ENCODE measurements at places on chromosomes 16 and 17.

DNA sequence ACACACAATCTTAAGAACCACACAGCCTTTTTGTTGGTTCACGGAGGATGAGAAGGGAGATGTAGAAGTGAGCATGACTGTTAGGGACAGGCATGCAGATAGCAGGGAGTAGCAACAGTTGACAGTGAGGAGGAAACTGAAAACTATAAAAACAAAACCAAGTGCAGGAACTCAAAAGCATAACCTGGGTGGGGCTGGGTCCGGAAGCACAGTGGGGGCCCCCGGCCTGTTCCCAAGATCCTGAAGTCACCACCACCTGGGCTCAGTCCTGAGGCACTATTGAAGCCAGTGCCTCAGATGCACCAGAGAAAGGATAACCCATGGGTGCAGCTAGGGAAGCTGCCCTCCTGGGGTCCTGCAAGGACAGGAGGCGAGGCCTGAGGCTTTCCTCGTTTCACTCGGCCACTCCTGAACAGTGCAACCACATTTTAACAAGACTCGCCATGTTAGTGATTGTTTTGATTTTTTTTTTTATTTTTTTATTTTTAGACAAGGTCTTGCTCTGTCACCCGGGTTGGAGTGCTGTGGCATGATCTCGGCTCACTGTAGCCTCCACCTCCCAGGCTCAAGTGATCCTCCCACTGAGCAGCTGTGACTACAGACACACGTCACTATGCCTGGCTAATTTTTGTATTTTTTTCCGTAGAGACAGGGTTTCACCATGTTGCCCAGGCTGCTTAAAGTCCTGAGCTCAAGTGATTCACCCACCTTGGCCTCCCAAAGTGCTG is 27.7 kb upstream of the CBX4 start:
- DNase-seq = no peak

GRCh38 chr17:56505154-56505756 is 88.2 kb upstream of the NOG start:
- no peak for DNase-seq

DNA sequence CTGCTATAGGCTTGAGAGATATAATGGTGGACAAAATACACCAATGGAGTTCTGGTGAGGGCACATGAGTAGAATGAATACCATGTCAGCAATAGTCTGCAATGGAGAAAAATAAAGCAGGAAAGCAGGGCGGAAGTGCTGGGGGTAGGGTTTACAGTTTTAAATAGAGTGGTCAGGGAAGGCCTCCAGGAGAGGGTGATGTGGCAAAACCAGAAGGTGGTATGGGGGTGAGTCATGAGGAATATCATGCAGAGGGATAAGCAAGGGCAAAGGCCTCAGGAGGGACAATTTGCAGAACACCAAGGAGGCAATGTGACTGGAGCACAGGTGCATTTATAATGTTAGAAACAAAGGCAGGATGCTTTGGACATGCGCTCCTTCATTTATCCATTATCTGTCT is 102.0 kb downstream of the ITFG1 start:
- no peak for DNase-seq

DNA sequence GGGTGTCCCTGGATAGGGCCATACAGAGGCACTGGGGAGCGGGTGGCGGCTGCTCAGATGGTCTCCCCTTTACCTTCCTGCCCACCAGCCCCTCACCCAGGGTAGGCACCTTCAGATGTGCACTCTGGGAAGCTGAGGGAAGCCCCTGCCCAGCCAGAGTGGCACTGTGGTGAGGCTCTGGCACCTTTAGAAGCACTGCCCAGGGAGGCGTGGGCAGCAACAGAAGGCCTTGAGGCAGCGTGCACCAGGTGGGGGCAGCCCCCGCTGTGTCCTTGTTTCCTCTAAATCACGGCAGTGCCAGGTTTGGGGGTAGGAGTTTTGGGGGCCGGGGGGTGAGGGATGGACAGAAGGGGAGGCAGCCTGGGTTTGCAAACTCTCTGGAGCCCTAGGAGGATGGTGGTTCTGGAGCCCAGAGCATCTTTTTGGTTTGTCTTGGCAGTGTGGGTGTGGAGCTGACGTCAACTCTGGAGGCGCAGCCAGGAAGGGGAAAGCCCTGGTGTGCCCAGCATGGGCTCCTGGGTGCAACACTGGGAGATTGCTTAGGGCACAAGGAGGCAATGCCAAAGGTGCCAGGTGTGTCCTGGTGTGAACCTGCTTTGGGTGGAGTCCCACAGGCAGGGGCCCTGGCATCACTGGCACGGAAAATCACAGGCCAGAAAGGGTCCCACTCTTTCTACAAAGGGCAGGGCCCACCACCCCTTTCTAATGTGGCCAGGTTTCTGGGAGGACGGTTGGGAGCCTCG is 23.1 kb upstream of the CDC42EP4 start:
- DNase-seq = no peak

DNA sequence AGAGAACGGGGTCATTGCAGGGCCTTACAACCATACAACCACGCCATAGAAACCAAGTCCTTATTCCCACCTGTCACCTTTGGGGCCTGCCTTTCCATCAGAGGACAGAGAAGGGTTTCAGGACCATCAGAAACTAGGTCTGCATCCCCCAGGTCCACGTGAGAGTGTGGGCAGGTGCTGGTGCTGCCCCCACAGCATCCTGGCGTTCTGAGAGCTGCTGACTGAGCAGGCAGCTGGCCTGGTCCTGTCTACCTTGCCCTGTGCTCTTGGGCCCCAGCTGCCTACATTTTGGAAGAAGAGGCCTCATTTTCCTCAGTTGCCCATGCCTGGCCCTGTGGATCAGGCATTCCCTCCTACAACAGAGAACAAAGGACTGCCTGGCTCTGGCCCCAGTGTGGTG is 21.6 kb downstream of the ZNF276 start:
- no peak for DNase-seq

- DNase-seq = no peak
These were observed 75.8 kb downstream of the WNT3 start for GRCh38 chr17:46742565-46743270.

DNA sequence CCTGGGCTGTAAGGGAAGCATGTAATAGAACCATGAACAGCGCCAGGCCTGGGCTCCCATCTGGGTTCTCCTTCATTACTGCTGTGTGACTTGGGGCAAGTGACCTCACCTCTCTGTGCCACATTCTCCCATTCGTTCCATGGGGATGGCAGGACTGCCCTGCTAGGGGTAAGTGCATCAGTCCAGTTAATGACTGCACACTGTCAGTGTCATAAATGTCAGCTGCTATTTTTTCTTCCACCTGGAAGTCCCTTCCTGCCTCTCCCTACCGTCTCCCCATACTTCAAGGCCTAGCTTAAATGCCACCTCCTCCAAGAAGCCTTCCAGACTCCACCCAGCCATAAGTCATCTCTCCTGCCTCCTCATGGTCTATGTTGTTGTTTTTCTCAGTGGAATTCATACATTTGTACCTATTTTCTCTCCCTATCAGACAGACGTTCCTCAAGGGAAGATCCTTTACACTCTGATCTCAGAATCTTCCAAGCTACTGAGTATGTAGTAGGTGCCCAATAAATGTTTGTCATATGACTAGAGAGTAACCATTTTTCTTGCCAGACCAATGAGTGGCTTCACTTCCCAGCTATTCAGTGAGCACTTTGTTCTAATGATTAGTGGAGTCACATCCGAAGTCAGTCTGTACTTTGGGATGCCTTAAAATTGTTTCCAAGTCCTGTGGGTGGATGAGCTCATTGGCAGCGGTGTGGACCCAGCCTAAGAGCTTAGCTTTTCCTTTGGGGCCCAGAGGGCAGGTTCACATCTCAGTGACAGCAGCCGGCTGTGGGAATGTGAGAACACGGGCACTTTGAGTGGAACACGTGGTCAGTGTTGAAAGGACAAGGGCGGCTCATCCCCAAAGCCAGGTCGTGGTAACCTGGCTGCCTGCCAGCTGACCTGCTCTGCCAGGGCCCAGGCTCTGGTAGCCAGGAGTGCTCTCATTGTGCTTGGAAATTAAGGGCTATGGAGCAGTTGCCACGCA is 147.5 kb upstream of the GSE1 start:
- no peak for DNase-seq

GRCh38 chr17:38871247-38872015 is 1.6 kb downstream of the LASP1 start:
- DNase-seq = peak; percentile 58

DNA sequence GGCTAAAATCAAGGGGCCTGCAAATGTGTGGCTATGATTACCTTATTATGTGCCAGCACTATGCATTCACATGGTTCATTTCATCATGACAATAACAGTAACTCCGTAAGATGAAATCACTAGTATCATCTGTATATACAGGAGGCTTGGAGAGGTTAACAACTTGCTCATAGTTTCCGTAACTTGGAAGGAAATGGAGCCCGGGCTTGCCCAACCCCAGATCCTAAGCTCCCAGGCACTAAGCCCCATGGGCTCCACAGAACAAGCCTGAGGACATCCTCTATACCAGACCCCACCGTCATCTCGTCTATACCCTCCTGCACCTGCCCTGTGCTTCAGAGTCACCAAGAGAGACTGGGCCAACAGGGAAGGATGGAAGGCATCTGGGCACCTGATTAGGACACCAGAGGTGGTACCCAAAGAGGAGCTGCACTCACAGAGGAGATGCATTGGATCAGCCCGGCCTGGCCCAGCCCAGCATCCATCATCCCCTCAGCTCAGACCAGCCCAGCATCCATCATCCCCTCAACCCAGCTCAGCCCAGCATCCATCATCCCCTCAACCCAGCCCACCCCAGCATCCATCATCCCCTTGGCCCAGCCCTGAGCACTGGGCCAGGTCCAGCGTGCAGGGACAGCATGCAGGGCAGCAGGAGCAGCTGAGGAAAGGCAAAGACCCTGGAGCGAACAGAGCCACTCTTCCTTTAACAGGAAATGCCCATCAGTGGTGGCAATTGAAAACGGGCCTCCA is 28.5 kb downstream of the NSMCE1 start:
- DNase-seq = no peak

- DNase-seq = no peak
These were observed 226.7 kb downstream of the KATNIP start for GRCh38 chr16:27776556-27777225.

GRCh38 chr17:19311016-19311415 is 51.5 kb downstream of the B9D1 start:
- DNase-seq = no peak

DNA sequence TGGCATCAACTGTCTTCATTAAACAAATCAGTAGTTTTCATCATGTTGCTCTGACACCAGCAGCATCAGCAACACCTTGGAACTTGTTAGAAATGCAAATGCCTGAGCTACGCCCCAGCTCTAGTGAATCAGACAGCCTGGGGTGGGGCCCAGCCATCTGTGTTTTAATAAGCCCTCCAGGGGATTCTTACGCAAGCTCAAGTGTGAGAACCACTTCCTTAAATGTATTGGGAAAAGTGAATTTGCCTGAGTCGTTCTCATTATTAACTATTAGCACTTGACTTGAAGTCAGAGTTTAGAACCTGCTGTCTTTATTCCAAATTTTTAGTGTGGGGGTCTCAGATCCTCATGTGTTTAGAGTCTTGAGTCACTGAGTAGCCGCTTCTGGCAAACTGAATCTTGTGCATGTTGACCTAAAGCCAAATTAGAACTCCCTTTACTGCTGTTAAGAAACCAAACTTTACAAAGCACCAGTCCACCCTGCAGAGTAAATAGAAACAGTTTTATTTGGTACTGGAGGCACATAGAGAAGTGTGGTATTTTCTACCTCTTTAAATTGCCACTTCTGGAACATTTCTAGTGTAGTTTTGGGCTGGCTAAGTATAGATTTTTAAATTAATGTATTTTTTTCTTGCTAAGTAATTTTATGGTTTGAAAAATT is 137.4 kb upstream of the COX10 start:
- no peak for DNase-seq

- no peak for DNase-seq
These were observed 28.5 kb downstream of the MXRA7 start for GRCh38 chr17:76682296-76682695.

DNA sequence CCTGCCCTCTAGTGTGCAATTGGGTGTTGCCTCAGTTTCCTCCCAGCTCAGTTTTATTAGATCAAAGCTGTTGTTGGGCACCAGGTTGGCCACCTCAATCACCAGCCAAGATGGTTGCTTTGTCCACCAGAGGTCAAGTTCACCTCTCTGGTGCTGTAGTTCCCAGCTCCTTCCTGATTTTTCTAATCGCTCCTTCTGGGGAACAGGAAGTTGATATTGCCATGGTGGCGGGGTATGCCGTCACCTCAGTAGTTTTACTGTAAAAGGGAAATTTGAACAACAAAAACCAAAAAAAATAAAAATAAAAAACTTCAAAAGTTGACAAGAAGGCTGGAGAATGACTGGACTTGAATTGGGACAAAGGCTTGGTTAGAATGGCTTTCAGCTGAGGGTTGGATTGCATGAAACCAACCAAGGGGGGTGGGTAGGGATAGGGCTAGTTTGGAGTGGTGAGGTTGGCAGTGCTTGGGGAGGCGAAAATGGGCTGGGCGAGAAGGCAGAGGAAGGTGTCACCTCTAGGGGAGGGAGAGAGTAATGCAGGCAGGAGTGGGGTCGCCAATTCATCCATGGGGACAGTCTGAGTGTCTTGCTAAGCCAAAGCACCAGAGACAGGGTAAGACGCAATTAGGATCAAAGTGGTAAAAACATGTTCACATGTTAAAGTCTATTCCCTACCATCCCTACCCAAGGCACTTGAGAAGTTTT is 6.2 kb downstream of the EFNB3 start:
- no peak for DNase-seq

GRCh38 chr17:32659419-32659842 is 172.6 kb downstream of the CDK5R1 start:
- DNase-seq = peak; percentile 65

- peak; percentile 82 for DNase-seq
These were observed at the start of gene DPH1 for GRCh38 chr17:2029911-2030778. Gene DPH1, plus strand, starts transcription at chr17:2030153. Its CDS starts 17 bp downstream, at chr17:2030170.

DNA sequence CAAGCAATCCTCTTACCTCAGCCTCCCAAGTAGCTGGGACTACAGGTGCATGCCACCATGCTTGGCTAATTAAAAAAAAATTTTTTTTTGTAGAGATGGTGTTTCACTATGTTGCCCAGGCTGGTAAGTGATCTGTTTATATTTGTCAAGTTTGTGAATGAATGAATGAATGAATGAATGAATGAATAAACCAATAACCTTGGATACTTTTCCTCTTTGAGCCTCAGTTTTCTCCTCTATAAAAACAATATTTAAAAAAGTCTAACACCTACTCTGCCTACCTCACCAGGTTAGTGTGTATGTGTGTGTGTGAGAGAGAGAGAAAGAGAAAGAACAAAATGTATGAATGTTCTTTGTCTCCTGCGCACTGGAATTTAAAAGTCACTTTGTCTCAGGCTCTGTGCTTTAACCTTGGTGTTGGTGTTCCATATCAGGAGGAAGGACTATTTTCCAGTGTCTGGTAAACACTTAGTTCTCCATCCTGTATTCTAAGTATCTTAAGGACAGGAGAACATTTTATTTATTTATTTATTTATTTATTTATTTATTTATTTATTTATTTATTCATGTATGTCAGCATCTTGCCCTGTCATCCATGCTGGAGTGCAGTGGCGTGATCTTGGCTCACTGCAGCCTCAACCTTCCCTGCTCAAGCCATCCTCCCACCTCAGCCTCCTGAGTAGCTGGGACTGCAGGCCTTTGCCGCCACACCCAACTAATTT is 27.1 kb downstream of the CHD9 start:
- no peak for DNase-seq
